ENCODE measurements at places on chromosomes 2 and 18.

- no peak for DNase-seq
These were observed 258.3 kb downstream of the HAUS1 start for GRCh38 chr18:46362533-46362932.

GRCh38 chr2:231016566-231017230, 20.6 kb upstream of the C2orf72 start:
- DNase-seq, result no peak

DNA sequence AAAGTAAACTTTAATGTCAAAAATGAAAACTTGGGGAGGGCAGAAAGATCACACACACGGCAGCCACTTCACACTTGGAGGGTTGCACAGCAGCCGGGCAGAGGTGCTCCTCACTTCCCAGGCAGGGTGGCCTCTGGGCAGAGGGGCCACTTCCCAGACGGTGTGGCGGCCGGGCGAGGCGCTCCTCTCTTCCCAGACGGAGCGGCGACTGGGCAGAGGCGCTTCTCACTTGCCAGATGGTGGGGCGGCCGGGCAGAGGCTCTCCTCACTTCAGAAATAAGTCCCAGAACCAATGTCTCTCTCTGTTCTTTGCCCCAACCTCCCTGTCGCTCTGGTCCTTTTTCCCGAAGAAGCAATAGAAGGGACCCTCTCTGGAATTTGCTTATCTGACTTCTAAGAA, 65.7 kb upstream of the LRPPRC start:
- DNase-seq, result no peak

DNA sequence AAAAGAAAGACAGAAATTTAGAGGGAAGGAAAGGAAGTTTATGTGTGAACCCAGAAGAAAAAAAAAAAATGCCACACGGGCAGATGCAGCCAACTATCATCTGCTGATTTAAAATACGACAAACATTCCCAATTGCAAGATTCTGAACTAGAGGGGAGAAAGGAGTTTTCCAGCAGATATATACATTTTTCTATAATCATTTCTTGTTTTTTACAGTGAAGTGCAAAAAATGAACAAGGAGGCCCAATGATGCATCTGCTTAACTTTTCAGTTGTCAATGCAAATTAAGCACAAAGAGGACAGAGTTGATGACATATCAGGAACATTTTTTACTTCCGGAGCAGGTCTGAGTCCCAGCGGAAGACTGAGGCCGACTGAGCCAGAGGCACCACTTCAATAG, 144.7 kb downstream of the MYCN start:
- DNase-seq, result no peak

DNA sequence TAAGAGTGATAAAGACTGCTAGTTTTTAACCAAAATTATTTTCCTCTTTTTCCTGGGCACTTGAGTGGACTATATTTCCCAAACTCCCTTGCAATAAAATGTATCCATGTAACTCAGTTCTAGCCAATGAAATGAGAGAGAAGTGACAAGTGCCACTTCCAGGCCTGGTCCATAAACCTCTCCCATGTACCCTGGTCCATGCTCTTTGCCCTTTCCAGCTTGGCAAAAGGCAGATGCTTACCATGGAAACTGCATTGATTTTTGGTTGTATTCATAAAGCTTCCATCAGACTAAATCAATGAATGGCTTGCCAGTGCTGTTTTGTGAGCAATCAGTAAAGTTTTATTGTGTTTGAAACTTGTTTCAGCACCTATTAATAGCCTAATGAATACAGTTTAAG, 229.3 kb downstream of the TNS1 start:
- no peak for DNase-seq

DNA sequence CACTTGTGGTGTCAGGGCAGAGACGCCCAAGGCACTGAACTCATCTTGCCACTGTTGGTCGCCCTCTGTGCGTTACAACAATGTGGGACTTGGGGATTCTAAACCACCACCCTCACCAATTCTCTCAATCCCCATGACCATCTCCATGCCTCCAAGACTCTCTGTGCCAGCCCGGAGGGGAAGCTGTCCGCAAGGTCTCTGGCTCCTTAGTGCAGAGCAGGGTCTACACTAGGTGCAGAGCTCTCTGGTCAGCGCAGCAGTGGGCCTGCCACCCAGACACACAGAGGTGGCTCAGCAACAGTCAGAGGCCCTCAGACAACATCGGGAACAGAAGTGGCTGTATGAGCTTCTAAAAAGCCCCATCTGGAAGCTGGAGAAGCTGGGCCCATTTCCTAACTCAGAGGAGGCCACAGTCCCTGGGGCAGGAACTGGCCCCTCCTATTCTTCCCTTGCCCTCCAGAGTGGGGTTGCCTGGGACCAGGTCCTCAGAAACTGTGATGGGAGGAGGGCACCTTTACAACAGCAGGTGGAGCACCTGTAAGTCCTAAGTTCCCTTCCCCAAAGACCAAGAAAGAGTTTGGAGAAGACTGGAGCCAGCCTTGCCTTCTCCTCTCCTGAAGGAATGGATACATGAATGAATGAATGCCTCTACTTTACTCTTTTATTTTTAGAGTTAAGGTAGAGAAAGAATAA, 37.7 kb downstream of the SERTAD2 start:
- no peak for DNase-seq

DNA sequence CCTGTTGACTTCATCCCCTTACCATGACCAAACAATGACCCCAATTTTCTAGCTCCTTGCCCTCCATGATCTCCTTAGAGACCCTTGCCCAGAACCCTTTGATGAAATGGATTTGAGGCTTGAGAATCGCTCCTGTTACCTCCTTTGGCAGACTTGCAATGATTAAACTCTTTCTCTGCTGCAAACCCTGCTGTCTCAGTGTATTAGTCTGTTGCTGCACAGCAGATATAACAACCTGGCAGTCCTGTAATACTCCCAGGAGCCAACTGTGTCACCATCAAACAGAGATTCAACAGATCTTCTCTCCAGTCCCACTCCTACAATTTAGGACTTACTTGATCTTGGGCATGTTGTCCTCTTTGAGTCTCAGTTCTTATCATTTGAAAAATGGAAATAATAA, 242.9 kb downstream of the HRH4 start:
- no peak for DNase-seq

DNA sequence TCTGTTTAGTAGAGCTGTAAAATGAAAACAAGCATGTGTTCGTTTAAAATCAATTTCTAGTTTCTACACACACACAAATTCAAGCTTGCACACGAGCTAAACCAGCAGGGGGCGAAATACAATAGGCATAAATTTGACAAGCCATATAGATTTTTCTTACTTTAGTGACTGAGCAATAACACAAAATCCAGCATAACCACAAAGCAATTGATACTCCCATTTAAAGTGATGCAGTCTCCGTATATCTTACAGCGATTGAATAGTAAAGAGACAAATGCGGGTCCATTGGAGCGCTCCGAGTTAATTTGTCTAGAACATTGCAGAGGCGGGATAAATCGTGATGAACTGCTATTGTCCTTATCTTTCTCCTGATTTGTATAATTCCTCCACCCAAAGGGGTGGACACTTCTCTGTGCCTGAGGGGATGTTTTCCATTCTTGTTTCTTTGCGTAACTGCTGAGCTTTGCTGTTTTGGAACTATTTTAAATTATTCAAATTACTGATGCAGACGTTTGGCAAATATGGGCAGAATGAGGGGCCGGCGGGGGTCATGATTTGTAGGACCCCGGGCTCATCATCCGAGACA, 1.2 kb upstream of the AFTPH start:
- peak; percentile 63 for DNase-seq

DNA sequence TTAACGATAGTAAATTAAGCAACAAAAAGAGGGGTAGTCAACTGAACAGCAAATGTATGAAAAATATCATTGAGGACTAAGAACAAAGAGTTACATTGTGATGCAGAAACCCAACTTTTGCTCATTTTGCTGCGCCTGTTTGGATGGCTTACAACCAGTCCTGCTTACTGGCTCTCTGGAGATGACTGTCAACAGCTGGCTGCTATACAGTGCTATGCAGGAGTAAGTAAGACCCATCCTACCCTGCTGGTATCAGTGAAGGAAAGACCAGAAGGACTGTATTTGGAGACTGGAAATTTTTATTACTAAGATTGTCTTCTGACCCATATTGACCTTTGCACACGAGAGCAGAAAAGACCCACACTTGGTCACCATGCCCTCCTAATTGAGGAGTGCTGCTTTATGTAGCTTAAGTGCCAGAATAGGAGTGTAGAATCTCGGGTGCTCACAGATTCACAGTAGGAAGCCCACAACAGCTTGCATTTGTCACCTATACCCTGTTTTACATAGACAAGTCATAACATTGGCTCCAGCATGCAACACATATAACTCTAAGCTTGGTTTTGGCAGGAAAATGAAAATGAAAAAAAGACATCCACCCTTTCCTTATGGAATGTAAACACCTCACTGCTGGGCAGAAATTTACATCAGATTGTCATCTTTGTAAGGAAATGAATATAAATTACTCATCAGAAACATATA, 1915.0 kb upstream of the CELF4 start:
- DNase-seq, result no peak

DNA sequence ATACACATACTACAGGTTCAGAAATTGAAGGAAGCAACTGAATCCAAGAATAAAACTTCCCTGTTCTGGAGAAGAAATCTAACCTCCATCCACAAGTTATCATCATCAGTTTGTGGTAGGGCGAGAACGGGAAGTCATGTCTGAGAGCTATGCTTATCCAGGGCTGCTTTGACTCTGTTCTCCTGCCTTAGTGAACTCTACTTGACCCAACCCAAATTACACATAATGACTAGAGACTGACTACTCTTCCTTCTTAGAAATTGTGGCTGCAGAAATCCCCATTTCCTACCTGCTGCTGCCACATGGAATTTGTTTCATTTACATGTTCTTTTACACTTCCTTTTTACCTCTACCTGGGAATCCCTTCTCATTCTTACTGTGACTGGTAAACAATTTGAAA, 1102.6 kb upstream of the PIK3C3 start:
- DNase-seq, result no peak

DNA sequence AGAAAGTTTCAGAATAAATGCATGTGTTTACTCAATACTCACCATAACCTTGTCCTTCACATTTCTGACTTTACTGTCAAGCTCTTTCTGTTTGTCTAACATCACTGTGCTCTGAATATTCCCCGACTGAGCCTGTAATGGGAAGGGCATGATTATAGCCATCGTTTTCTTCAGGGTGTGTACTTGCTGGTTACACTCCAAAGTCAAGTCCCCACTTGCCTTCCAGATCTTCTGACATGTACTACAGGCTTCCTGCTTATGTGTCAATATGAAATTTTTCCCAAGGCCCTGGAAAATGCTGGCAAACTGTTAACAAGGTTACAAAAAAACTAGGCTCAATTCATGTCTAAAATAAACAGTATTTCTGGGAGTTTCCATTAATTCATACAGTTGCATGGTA, 12.9 kb downstream of the STAT1 start:
- DNase-seq, result no peak

- no peak for DNase-seq
These were observed 73.1 kb downstream of the RDH14 start for GRCh38 chr2:18487106-18487913.

DNA sequence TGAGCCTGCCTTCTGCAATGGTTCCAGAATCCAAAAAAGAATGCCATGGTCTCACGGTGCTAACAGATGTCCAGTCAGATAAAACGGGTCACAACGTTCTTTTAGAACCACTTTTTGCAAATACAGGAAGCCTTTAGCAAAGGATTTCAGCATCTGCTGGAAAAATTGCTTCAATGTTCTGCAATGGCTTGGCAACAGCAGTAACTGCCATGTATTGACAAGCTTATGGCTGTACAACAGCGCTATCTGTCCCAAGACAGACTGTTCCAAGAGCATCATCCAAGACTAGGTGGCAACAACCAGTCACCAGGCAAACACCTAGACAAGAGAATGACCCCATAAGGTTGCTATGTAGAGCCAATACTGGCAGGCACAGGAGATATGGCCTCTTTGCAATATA, 37.6 kb upstream of the RIOK3 start:
- no peak for DNase-seq

DNA sequence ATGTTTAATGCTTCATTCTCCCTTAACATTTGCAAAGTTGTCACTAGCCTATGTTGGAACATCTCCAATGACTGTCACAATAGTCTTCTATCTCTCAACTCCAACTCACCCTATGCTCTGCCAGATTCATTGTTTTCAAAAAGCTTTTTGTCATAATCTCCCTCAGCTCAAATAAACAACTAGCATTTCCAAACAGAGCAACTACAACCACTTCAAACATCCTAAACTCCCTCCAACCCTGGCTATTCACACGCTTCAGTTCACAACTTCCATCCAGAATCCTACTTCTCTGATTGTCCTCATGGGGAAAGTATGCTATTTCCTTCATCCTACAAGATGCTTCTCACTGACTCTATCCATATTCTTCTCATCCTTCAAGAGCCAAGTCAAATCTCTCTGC, 139.2 kb upstream of the VRK2 start:
- no peak for DNase-seq

DNA sequence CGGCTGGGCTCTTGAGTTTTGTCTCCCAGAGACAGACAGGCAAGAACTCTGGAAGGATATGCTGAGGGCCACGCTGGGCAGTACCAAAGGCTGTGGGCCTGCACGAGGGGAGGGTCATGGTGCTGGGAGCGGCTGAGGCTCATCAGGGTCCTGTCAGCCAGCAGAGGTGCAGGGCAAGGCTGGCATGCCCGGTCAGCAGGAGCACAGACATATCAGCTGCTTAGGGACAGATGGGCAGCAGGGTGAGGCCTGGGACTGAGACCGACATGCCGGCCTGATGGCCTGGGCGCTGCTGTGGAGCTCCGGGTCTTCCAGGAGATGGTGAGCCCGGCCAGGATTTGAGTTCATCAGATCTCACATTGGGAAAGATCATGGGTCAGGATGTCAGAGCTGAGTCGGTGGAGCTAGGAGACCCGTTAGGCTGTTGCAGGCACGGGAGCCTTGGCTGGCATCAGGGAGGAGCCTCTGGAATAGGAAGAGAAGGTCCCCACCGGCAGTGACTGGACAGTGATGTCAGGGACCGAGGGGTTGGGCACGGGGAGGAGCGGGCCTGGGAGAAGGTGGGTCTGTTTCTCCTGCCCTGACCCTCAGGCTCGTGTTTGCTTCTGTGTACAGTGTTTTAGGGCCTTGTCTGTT, 18.8 kb downstream of the CNDP2 start:
- DNase-seq, result no peak

- no peak for DNase-seq
These were observed 24.2 kb downstream of the OTOF start for GRCh38 chr2:26453421-26454329.

GRCh38 chr2:75238670-75239330, 39.5 kb upstream of the TACR1 start:
- DNase-seq, result no peak

- no peak for DNase-seq
These were observed 18.6 kb downstream of the ERMN start for GRCh38 chr2:157307021-157307420.
